NCI-H1092 (cell line): ENCODE measurements at places on chromosomes 11 and 22.

DNA sequence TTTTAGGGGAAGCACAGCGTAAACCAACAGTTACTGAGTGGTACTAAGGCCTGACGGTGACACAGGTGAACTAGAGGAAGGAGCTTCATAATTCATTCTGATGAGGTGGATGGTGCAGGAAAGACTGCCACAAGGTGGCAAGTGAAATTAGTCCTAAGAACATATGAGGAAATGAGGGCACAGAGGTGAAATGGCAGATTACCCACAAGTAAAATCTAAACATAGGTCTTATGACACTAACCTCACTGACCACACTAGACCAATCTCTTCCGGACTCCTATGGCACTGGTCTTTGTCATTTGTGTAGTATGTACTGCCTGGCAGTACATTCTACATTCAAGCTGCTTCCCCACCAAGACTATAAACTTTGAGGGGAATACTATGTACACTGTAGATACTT lies 20.2 kb downstream of the GAB2 start:
- DNase-seq = no peak

- no peak for DNase-seq
Measured at GRCh38 chr22:17512960-17513359, 50.3 kb upstream of the SLC25A18 start.

DNA sequence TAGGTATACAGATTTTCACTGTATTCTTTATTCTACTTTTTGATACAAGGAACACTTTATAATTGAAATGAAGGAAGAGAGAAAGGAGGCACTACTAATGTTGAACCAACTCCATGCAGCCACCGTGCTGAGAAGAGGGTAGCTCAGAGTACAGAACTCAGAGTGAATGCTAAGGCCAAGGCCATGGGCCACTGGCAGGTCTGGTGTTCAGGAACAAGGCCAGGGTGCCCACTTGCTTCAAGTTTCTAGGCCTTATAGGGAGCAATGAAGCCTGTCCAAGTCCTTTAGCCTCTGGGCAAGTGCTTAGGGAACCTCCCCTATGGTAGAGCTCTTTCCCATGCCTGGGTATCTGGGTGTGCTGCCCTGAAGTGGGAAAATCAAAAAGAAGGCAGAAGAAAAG lies 235.0 kb downstream of the TENM4 start:
- DNase-seq = no peak

GRCh38 chr22:19811211-19811621 lies 43.5 kb downstream of the GNB1L start:
- DNase-seq = no peak

DNA sequence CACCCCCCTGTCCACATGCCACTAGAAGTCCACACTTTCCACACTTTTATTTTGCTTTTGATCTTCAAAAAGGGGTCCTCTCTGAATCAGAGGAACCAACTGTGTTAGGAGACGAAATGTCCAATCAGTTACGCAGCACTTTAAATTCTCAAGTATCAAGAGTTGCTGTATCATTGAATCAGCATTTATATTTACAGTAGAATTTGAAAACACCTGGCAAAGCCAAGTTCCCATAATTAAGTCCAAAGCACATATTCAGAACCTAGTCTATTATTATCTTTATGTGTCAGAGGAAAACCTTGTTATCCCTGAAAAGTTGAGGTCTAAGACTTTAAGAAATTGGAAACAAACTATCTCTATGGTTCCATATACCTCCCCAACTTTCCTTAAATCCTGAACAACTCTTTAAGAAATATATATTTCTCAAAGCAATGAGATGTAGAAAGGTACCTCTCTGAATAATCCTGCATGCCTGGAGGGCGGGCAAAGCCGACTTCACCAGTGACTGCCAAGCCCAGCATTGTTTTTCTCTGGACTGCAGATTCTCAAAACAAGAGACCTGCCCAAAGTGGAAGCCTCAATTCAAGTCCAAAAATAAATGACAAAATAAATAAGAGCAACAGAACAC lies 75.9 kb upstream of the ARFGAP3 start:
- no peak for DNase-seq

- no peak for DNase-seq
Measured at GRCh38 chr11:112229159-112229558, 2.9 kb downstream of the PTS start.

DNA sequence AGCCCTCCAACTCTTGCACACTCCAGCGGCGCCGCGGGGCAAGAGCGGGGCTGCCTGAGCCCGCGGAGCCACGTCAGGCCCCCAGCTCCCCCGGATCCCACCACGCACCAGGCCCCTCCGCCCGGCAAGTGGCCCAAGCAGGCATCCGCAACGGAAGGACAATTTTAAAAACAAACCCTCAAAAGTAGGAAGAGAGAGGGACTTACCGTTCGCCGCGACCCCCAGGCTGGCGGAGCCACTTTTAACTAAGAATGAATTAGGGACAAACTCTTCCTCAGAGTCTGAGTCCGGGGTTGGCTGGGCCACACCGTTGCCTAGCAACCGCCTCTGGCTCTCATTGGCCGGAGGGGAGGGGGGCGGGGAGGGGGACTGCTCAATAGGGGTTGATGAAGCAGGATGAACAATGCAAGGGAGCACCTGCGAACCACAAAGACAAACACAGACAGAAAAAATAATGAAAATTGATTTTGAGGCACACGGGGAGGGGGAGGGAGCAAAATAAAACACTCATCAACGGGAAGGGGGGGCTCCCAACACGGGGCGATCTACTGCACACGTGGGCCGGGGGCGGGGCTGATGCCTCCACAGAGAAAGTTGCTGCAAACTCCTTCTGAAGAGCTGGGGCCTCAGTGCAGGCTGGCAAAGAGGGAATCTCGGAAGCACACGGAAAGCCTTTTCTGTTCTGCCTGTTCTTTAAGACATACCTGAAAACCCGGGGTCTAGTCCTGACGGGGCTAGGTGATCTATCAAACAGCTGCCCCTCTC lies 387.5 kb upstream of the NARS2 start:
- peak; percentile 92 for DNase-seq

DNA sequence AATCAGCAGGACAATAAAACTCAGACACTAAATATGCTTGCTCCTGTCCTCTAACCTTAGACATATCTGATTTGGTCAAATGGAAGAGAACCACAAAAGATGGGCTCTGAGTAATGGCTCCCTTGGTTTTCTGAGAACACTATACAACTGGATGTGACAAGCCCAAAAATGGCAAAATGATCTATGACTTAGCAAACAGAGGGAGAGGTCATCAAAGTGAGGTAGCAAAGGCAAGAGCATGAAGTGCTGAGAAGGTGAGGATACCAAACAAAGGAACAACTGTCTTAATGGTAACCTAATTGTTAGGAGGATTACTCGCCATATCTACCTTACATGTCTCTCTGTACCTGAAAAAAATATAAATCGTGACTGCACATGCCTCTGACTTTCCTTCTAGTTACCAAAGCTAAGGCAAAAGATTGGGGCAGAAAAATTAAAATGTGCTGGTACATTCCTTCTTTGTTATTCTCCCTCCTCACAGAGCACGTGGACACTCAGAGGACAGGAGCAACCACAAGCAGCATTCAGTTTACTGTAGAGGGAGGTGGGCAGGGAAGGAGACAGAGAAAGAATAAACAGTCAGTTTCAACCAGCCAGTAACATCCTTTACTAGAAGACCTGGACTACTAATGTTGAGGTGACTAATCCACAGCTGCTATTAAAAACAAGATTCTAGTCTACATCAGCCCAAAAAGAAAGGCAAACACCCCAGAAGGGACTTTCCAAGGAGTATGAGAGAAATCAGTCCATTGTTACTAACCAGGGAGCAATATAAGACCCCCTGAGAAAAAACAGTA lies 88.8 kb downstream of the AMBRA1 start:
- no peak for DNase-seq

DNA sequence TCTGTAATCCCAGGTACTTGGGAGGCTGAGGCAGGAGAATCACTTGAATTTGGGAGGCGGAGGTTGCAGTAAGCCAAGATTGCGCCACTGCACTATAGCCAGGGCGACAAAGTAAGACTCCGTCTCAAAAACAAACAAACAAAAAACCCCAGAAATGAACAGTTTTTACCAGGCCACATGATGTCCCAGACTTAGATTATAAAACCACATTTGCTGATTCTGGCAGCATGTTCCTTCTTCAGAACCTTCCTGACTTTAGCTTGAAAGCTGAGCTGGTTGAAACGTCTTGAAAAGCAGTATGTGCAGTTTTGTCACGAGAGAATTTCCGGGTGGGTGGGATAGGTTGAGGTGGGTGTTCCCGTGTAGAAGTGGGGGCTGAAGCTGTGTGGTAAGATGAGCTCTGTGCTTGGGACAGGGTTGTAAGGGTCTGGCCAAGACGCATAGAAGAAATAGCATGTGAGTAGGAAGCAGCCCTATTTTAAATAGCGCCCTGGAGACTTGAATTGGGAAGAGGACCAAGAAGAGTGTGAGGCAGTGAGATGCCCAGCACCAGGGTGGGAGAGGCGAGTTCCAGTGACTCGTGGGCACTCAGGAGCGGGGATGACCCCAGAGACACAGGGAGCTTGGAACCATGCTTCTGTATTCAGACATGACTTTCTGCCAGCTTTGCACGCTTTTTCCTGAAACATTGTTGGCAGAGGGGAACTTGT lies 7.6 kb downstream of the AP2A2 start:
- DNase-seq = no peak

GRCh38 chr22:22210375-22210774 lies 34.2 kb upstream of the VPREB1 start:
- no peak for DNase-seq

- DNase-seq = no peak
Measured at GRCh38 chr11:14857621-14858020, 34.4 kb downstream of the CYP2R1 start.

DNA sequence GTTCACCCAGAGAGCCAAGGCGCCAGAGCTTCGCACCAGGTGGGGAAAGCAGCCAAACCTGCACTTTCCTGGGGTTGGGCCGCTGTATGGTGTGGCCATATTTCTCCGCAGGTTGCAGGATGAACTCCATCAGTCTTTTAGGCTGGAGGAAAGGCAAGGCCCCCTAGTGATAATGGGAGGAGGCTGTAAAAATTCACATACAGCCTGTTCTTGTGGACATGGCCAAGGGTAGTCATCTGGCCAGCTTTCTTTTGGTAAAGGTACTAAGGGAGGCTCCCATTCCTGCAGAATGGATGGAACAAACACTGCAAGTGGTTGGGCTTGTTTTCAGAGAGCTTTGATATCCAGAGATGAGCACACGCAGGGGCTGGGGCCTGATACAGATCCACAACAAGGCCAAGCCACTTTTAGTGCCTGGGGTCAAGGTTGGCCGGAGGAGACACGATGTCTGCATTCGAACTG lies 29.6 kb downstream of the C22orf31 start:
- DNase-seq = no peak

GRCh38 chr11:70046089-70046488 lies 32.0 kb upstream of the ANO1 start:
- no peak for DNase-seq

- DNase-seq = no peak
Measured at GRCh38 chr11:116403794-116404461, 368.9 kb downstream of the BUD13 start.

GRCh38 chr11:8728563-8728962 lies 46.0 kb downstream of the RPL27A start:
- DNase-seq = no peak

- no peak for DNase-seq
Measured at GRCh38 chr11:7585816-7586215, 72.0 kb downstream of the PPFIBP2 start.

DNA sequence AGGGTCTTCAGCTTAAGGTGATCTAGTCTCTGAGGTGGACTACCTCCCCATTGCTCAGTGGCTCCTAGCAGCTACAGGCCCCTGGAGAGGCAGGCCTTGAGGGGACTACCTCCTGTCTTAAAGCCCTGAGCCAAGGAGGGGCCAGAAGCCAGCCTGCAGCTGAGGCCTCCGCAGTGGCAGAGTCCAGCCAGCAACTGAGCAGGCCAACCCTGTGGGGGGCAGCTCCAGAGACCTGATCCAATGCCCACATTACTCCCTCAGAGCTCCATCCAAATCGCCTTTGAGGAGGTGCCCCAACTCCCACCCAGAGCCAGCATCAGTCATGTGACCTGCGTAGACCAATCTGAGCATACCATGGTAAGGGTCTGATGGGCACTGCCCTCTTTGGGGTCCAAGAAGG lies 2.7 kb downstream of the C2CD2L start:
- no peak for DNase-seq

DNA sequence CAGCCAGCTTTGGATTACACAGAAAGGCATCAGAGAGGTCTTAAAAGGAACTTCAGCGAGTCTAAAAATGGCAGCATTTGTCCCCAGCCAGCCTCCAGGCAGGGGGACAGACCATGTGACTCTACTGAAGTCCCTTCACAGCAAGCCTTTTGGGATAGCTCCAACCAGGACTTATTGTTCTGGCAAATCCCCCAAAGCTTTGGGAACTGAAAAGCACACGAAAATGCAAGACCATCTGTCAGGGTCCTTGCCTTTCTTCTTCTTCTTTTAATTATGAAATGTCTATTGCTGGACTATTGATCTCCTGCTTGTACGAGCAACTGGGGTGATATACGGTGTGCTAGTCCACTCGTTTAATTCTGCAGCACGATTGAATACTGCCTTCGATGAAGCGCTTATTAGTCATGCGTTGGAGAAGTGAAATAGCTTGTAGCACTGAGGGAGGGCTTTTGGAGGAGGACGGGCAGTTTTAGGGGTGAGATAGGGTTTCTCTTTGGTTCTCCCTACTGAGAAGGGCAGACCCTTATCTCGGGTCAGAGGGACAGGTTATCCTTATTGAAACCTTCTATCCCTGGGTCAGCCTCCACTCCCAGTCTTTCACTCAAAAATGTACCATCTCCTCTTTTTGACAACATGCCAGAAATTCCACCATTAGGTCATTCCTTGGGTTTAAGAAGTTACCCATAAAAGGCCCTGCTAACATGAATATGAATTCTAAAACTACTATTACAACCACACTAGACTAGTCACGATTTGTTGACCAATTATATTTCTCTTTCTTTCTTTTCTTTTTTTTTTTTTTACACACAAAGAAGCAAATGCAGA lies 416.4 kb downstream of the MIAT start:
- DNase-seq = no peak

DNA sequence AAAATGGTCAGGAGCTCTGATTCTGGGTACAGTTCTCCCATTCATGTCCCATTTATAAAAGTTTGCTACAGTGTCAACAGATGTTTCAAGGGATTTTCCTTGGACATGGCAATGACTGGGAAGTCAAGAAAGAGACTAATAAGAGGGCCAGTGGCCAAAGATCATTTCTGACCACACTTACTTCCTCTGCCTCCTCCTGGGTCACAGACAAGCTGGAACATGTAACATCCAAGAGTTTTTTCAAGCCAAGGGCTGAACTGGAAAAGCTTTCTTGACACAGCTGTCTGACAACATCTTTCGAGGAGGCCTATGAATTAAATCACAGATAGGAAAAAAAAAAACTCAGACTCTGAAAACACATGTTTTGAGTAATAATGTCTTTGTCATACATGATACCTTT lies 8.7 kb downstream of the COMMD9 start:
- DNase-seq = no peak
